AG08395 (cell line): ENCODE measurements at places on chromosomes 16 and 17.

- DNase-seq, result no peak
Observed at GRCh38 chr16:16118337-16118736, 105.0 kb downstream of the ABCC6 start.

GRCh38 chr16:66926171-66926947 is 1.0 kb upstream of the RRAD start:
- no peak for DNase-seq

GRCh38 chr16:11004351-11004750 is 60.0 kb downstream of the CLEC16A start:
- peak; percentile 52 for DNase-seq

- DNase-seq, result no peak
Observed at GRCh38 chr16:64957246-64957645, 164.6 kb downstream of the CDH11 start.

DNA sequence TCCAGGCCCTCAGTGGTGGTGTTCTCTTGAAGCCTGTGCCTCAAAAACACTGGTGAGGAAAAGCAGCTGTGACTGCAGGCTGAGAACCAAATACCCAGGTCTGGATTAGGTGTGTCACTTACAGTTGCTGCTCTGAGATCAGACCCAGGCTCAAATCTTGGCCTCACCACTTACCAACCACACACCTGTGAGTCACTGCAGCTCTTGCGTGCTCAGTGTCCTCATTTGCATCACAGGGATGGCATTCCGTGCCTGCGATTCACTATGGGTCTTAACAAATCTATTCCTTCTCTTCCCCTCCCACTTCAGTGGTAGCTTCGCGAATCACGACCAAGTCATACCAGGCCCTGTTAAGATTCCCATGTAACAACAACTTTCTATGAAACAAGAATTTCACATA is 233.4 kb upstream of the HSBP1 start:
- peak; percentile 88 for DNase-seq

- no peak for DNase-seq
Observed at GRCh38 chr17:55344514-55344997, 77.1 kb downstream of the MMD start.

DNA sequence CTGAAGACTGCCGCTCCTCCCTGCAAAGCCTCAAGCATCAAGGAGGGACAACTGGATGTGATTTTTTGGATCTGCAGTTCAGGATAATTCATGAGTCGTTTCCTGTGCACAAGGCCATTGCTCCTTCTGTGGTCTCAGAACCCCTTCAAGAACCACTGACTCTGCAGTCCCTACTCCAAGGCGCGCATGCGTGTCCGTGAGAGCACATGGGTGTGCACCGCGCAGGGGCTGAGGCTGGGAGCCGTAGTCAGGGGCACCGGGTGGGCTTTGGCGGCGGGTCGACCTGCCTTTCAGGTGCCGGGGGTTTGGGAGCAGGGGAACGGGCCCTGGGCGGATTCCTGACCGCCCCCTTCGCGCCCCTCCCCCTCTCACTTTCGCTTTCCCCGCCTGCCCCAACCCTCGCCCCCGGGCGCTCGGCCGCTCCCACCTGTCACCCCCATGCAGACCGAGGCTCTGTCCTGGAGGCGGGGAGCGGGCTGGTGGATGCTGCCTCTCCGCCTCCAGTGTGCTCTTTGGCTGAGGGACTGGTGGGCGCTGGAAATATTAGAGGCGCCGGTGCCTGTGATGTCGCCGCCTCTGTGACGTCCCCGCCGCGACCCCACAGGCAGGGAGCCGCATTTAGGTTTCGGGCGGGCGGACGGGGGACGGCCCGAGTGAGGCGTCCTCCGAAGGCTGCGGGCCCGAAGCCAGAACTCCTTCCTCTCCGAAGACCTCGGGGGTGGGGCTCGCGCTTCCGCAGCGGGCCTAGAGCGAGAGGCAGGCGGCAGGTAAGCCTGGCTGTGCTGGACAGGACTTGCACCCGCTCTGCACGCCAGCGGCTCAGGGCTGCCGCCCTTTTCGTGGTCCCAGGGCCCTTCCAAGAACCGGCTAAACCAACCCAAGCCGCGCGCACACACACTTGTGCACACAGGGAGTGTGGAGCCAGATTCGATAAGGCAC is at the start of gene SPATA32:
Gene SPATA32 (minus strand): TSS at position 518 of the 939 bp plus-strand sequence. CDS start 78 bp downstream, at position 440.
- no peak for DNase-seq

GRCh38 chr17:38344420-38344745 is 627 bp upstream of the GPR179 start:
- DNase-seq, result no peak

DNA sequence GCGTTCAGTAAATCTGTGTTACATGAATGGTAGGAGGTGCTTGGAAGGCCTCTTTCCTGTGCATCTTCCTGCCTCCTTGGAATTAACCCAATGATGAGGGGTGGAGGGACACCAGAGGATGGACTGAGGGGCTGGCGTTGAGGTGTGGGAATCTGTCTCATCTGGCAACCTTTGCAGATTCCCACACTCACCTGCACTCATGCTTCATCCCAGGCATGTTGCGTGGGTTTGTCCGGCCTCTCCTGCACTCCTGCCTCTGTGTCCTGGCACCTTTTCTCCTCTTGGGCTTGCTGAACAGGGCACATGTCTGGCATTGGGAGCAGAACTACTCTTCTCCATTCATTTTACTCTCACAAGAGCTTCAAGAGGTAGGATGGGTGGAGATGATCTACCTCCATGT is 3.1 kb upstream of the IGFBP4 start:
- DNase-seq, result no peak

DNA sequence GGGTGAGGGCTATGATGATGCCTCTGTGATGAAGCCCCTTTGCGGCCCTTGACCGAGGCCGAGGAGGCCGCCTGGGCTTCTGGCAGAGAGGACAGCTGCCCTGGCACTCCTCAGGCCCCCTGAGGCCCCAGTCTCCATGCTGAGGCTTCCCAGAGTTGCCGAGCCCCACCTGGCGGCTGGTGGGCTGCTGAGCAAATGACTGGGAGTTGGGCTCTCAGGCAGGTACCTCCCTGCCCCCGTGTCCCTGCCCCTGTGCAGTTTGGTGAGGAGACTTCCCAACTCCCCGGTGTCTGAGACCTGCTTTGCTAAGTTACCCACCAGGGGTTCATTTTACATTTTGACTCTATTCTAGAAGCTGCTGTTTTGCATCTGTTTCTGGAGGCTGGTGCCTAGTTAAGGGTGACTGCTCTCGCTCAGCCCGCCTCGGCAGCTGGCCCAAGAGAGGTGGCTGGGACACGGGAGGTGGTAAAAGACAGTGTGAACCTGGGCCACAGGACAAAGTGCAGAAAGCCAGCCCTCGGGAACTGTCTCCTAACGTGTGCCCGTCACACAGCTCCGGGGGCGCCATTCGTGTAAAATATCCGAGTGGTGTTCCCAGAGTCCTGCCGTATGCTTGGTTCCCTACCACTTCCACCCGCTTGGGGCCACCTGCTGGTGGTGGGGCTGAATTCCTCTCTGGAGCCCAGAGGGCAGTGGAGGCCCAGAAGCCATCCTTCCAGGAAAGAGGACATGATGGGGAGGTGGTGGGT is 134.5 kb downstream of the RAB11FIP4 start:
- peak; percentile 42 for DNase-seq

GRCh38 chr16:67665598-67665997 is 952 bp downstream of the ENKD1 start:
- DNase-seq, result no peak

GRCh38 chr16:72873853-72874252 is 174.1 kb downstream of the ZFHX3 start:
- no peak for DNase-seq

DNA sequence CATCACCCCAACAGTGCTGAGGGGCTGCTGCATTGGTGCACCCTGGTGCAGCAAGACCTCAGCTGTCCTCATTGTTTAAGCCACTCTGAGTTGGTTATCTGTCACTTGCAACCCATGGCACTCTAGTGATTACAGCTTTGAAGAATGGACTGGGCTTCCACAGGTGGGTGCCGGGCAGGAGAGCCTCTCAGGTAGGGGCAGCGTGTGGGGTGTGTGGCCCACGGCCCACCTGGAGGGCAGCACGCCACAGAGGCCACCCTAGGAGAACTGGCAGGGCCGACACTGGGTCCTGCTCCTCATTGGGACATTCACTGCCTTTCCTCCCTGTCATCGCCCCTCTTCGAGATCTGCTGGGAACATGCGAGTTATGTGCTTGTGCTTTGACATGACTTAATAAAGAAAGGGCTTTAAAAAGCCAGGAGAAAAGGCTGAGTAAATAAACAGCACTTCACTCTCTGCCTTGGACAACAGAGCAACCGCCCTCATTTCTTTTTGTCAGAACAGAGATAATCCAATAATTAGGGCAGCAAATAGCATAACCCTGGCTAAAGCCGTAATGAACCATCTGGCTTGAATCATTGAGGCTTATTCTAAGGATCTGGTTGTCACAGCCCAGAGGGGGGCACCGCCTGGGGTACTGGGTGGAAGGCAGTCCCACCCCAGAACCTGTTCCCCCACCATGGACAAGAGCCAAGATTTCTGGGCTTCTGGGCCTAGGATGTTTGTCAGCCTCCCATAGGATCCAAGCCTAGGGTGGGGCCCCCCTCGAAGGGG is 3.0 kb downstream of the DOC2B start:
- no peak for DNase-seq

- no peak for DNase-seq
Observed at GRCh38 chr17:56881685-56882295, 32.1 kb downstream of the TRIM25 start.

DNA sequence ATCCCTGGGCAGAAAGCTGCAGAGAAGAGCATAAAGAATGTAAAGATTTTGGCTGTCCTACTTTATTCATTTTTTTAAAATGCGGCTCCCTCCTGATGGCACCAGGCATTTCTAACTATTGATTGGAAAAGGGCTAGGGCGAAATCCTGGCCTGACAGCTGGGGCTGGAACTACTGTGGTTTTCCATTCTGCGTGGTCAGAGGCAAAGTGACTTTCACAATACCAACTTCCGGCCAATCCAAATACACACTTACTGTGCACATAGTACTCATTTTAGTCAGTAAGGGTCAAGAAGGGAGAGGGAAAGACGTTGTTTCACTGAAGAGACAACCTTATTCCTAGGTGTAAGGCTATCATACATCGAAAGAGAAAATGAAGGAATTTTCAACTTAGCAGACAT is 113.8 kb upstream of the PMFBP1 start:
- no peak for DNase-seq

- DNase-seq, result no peak
Observed at GRCh38 chr17:9725575-9725974, 65.8 kb downstream of the DHRS7C start.

- no peak for DNase-seq
Observed at GRCh38 chr17:3543453-3543852, 14.2 kb downstream of the TRPV3 start.

GRCh38 chr17:32103476-32104113 is 38.7 kb upstream of the RHOT1 start:
- DNase-seq, result peak; percentile 59

DNA sequence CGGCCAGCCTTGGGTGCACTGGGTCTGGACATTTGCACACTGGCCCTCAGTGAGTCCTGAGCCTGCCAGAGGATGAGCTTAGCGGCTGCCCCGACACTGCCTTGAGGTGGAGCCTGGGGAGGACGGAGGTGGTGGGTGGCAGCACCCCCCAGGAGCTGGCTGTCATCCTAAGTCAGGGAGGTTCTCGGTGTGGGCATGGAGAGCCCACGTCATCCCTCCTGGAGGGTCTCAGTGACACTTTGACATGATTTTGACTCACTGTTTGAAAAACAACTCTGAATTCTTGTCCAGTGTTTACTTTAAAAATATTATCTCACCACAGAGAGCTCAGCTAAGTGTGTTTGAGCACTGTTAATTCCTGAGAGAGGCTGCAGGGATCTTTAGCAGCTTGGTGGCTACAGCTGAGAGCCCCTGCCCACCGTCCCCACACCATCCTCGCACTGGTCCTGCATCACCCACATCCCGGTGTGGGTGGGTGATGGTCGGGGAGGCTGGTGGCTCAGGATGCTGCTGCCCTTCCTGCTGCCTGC is 63.1 kb downstream of the BANP start:
- no peak for DNase-seq

DNA sequence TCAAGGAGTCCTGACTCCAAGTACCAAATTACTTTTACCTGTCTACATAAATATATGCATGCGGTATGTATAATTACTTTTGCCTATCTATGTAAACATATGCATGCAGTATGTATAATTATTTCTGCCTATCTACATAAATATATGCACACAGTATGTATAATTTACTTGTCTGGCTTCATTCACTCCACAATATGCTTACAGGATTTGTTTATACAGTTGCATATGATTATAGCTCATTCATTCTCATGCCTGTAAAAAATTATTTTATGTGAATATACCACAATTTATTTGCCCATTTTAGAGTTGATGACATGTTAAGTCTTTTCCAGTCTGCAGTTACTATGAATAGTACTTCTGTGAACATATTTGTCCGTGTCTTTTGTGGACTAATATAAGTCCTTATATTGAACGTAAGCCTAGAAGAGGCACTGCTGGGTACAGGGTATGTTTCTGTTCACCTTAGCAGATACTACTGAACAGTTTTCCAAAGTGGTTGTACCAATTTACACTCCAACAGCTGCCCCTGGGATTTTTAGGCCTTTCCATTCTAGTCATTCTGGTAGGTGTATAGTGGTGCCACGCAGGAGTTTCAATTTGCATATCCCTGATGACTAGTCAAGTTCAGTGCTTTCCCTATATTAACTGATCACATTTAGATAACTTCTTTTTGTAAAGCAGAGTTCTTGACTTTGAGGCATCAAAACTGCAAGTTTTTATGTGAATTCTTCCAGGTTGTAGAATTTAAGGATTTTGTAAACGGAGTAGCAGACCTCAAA is 47.0 kb downstream of the MARVELD3 start:
- DNase-seq, result no peak

DNA sequence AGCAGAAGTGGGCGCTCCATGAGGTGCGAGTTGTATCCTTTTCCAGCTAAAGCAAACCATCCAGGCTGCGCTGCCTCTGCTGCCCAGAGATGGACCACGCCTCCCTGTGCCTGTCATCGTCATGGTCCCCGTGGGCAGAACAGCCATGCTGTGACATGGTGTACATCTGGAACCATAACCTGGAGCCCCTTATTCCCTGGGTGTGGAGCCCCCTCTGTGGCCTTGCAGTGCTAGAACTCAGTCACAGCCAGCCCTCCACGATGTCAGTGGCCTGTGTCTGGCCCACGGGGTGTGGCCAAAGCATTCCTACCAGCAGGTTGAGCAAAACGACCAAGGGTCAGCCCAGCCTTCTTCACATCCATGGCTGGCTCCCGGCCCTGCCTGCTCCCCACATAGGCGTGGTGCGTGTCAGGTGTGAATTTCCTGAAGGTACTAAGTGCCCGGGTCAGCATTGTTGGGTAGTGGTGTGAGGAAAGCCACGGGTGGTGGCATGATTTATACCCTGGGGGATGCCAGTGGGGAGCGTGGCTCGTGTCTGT is 22.7 kb upstream of the JPT2 start:
- DNase-seq, result no peak

- no peak for DNase-seq
Observed at GRCh38 chr16:35134471-35134870, 1675.1 kb downstream of the TP53TG3F start.

GRCh38 chr17:72661116-72661944 is 431.2 kb downstream of the SLC39A11 start:
- DNase-seq, result no peak

GRCh38 chr17:182050-182751 is 751 bp upstream of the DOC2B start:
- no peak for DNase-seq

GRCh38 chr17:60163108-60163784 is 13.5 kb downstream of the CA4 start:
- DNase-seq, result no peak

- no peak for DNase-seq
Observed at GRCh38 chr16:80700558-80700957, 103.8 kb downstream of the CDYL2 start.

GRCh38 chr16:732936-733335 is 6.0 kb downstream of the HAGHL start:
- DNase-seq, result no peak

- DNase-seq, result peak; percentile 98
Observed at GRCh38 chr17:36948717-36949460, at the start of gene AATF. Gene AATF (plus strand): TSS chr17:36948954. CDS start chr17:36949126, 172 bp downstream.
